ENCODE measurements at places on chromosomes 11 and 22.

GRCh38 chr11:119512369-119512768 lies 89.4 kb upstream of the THY1 start:
- no peak for DNase-seq

GRCh38 chr11:2883979-2884815 lies 1.4 kb downstream of the CDKN1C start:
- DNase-seq: no peak

DNA sequence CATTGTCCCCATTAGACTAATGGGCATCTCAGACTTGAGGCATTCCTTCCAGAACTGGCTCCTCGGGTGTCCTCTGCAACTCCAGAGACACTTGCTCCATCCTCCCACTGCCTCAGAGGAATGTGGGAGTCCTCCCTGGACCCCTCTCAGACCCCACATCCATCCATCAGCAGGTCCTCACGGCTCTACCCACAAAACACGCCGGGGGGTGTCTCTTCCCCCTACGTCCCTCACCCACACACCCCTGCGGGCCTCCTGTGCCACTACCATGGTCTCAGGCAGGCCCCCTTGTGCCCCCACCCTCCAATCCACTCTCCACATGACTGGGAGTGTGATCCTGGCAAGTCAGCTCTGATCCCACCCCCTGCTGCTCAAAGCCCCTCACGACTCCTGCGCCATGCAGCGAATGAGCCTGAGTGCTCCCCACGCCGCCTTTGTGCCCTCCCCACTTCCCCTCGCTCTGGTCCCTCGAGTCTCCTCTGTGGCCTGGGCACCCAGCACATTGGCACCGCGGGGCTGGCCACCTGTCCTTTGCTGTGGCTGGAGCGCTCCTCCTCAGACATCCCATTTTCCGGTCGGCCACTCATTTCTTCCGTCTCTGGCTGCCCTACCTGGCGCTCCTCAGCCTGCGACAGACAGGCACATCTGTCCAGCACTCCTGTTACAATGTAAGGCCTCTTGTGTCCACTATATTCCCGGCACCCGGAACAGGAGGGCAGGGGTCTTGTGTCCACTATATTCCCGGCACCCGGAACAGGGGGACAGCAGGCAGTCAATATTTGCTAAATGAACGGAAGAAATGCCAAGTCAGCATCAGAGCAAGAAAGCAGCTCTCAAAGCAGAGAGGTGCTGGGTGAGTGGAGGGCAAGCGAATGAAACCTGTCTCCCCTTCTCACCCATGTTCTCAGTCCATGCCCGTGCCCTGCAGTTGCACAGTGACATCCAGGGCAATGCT lies 14.2 kb upstream of the MOB2 start:
- no peak for DNase-seq

GRCh38 chr11:44775366-44775984 lies 48.7 kb downstream of the TSPAN18 start:
- peak; percentile 53 for DNase-seq

DNA sequence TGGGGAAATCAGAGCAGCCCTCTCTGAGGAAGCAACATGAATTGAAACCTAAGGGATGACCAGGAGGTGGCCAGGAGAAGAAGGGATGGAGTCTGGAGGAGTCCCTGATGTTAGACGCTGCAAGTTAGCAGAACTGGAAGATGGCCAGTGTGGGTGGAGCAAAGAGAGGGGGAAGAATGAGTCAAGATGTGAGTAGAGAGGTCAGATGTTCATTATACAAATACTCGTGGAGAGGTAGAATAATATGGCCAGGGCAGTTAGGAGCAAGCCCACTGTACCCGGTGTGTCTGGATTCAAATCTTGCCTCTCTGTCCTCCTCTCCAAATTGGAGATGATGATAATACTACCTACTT lies 242.0 kb downstream of the TENM4 start:
- DNase-seq: peak; percentile 39

DNA sequence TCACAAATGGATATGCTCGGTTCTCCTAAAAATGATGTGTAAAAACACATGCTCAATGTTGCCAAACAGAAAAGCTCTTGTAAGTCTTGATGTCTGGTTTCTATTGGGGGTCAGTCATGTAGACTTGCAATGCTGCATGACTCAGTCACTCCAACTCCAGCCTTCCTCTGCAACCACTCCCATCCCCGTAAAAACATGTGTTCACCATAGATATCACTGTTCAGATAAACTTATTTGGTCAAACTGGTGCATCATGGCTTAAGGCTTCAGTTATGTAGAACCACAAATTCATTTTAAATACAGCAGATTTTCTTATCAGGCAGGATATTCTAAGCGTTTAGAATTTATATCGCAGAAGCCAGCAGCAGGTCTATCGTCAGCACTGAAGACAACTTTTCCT lies 298.4 kb upstream of the LUZP2 start:
- DNase-seq: peak; percentile 1
